ENCODE measurements at places on chromosomes 5 and 9. TPM values are rescaled to one million over a fixed set of nuclear protein-coding genes. Genes with fewer than 3 reads are reported as not detected.

The PNPLA7 gene
- 4.0 TPM for polyA plus RNA-seq

The KLHL3 gene
- polyA plus RNA-seq: 26.6 TPM

The ADAMTSL2 gene
- polyA plus RNA-seq: 1.6 TPM

The C9 gene
- polyA plus RNA-seq: 0.37 TPM

GRCh38 chr9:37464426-37465248 lies 613 bp downstream of the ZBTB5 start:
- peak; percentile 73 for DNase-seq
